ENCODE measurements at places on chromosomes 1 and 21.

DNA sequence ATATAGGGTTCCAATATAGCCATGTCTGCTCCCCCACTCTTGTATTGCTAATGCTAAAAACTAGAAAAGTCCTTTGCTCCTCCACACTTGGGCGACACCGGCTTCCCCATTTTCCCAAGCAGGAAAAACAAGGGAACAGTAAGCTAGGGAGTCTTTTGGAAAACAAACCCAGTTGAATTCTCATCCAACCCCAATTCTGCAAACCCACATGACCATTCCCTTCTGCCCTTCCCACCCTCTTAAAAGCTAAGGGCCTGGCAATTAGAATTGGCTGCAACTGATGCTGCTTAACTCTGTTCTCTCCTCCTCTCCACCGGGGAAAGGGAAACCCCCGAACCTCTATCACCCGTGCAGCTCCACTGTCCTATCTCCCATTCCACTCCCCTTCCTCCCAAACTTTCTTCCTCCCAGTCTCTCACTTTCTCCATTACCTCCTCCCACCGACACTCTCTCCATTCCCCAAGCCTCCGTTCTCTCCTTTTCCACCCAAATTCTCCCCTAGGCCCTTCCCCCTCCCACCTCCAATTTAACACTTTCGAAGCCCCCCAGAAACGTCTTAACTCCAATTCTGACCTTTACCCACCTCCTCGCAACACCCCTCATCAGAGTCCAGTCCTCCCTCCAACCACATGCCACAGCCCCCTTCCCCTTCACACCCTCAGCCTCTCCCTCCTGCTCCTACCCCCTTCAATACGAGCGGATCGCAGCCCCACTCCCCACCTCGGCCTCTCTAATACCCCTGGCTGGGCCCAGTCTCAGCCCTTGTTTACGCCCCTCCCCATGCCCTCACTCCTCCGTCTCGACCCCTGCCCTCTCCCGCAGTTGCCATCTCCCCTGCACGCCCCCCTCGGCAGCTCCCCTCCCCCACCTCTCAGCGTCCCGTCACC, 701 bp downstream of the DEDD start:
- DNase-seq = no peak

DNA sequence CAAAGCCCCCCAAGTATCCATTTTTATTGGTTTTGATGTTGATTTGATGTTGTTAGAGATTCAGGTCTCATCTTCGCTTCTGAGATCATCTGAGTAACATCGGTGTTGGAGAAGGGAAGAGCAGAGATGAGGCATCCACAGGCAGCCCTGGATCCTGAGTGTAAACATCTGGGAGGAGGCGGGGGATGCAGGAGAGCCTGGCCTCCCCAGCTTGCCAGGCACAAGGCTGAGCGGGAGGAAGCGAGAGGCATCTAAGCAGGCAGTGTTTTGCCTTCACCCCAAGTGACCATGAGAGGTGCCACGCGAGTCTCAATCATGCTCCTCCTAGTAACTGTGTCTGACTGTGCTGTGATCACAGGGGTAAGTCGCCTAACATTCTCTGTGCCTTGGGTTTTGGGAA, at the start of gene PROK1:
TSS of gene PROK1 (plus strand) at position 221 of the 400 bp plus-strand sequence. CDS start at position 289, 68 bp downstream.
- no peak for DNase-seq

GRCh38 chr1:160004001-160004400, 27.8 kb downstream of the PIGM start:
- no peak for DNase-seq

DNA sequence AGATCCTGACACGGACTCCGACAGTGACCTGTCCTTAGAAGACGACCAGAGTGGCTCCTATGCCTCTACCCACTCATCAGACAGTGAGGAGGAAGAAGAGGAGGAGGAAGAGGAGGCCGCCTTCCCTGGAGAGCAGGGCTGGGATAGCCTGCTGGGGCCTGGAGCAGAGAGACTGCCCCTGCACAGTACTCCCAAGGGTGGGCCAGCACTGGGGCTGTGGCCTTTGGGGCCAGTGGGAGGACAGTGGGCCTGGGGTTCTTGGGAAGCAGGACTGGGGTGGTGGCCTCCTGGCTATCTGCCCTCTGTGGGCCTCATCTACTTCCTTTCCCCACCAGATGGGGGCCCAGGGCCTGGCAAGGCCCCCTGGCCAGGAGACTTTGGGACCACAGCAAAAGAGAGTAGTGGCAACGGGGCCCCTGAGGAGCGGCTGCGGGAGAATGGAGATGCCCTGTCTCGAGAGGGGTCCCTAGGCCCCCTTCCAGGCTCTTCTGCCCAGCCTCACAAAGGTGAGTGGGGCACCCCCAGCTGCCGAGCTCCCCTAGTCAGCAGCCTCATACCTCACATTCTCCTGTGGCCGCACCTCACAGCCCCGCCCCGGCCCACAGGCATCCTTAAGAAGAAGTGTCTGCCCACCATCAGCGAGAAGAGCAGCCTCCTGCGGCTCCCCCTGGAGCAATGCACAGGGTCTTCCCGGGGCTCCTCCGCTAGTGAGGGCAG, 10.0 kb downstream of the PSRC1 start:
- no peak for DNase-seq

- no peak for DNase-seq
Measured at GRCh38 chr1:71273334-71273733, 192.5 kb upstream of the ZRANB2 start.

DNA sequence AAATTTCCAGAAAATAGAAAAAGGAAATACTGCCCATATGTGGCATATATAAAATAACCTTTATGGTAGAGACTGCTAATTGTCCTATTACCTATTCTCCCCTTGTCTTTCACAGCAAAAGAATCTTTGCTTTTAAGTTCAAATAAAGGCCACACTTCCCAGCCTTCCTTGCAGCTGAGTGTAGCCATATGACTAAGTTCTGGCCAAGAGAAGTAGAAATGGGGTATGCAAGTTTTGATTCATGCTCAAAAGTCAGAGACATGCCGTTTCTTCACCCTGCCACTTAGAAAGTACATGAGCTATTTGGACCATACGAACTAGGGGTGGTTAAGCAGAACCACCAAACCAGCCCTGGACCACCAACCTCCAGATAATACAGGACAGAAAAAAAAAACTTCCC, 18.3 kb upstream of the S100A2 start:
- no peak for DNase-seq

DNA sequence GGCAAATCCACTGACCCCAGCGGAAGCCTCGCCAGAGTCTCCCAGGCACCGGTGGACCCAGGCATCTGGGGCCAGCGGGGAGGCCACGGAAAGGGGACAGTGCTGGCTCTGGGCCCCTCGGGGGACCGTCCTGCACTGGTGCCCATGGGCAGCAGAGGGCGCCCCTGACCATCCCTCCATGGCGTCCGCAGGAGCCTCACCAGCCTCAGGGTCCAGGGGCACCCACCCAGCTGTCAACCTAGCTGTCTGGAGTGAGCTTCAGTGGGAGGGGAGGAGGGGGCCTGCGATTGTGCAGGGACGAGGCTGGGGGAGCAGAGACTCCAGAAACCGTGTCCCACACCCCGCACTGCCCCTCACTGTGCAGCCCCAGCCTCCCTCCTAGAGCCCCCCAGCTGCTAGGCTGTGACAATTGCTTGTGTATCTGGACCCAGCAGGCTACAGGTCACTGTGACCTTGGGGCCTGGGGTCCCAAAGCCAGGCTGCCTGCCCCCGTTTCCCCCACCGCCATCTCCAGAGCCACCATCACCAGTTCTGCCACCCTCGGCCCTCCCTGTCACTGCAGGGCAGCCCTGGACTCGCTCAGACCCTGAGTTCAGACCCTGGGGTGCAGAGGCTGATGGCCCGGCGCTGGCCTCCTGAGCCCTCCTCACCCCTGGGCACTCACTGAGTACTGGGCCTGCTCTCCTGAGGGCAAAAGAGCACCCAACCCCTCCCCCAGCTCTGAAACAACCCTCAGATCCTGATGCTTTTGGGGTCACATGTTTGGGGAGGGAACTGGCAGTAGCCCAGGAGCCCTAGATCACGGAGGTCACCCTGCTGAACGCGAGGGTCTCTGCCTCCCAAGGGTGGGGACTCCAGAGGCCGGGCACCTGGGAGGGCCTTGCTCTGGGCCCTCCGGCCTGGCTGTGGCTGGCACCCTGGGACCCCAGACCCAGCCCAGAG, 10.6 kb upstream of the COL6A1 start:
- peak; percentile 33 for DNase-seq

- no peak for DNase-seq
Measured at GRCh38 chr1:58754683-58755467, 29.0 kb downstream of the JUN start.

DNA sequence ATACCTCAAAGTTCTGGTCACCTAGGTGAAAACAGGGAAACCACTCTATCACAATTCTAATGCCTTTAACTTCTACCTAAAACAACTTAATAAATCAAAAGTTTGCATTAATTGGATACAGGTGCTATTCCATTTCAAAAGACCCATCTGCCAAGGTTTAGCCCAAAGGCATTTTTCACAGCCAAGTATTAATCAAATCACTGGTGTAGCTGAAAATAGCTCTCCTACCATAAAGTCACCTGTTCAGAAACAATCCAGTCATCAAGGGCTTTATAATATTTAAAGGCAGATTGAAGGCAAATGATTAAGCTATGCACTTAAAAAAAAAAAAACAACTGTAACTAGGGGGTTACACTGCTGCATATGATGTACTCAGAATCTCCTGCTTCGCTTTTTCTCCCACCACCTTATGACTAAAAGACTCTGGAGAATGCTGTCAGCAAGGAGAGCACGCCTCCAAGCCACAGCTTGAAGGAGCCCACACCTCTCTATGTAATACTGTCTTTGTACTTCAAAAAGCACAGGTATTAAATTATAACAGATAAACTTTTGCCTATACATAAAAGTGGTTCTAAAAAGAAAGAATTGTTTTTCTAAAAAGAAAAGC, 20.5 kb downstream of the KIAA0319L start:
- no peak for DNase-seq

DNA sequence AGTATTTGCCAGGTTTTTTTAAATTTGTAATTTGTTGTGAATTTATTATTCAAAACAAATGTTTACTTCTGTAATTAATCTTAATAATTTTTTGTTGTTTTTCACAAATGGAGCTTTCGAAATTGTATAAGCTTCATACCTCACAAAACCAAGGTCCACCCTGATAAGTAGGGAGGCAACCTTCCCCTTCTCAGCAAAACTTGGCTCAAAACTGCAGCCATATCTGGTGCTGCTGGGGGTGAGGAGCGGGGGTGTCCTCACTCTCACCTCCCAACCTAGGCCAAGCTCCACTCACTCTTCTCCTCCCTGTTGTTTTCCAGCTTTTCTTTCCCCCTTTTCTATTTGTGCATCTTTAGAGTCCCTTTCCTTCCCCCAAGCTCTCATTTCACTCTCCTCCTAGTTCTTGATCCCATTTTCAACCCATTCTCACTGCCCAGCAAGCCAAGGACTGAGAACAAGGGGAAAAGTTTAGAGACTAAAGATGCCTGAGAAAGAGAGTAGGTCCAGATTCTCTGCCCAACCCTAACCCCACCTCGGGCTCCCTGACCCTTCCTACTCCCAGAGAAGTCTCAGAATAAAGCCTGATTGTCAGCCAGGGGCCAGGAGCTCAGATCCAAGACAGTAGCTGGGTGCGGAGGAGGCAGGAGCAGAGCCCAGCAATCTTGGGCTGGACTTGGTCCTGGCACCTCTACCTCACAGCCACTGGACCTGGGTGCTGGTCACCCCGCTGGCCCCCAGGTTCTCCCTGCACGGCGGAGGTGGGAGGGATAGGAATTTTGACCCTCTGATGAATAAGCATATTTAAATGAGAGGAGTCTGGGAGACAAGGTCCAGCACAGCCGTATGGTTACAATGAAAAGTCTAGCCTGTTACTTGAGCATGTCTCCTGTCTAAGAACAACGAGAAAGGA, 8.3 kb upstream of the CFAP45 start:
- no peak for DNase-seq

- DNase-seq = no peak
Measured at GRCh38 chr1:8122477-8123407, 96.6 kb upstream of the ERRFI1 start.

- no peak for DNase-seq
Measured at GRCh38 chr1:210250665-210250997, 18.0 kb downstream of the SERTAD4 start.

DNA sequence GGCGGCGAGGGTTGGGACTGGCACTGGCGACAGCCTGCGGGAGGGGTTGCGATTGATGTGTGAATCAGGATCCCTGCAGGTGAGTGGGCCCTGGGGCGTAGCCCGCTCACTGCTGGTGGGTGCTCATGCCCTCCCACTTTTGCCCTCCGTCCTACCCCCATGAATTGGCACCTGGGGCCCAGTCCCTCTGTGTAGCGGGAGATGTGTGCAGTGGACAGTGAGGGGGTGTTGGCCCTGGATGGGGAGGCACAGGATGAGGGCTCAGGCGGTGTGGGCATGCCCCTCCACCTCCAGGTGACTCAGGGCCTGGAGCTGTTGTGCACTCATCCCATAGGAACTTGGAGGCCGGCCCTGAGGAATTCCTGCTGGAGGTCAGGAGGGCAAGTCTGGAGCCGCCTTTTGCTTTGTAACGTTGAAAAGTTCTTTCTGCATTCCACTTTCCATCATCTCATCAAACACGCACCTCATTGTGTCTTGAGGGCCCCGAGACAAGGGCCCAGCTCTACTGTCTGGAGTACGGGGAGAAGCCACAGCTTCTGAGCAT, 3.0 kb downstream of the PEAR1 start:
- DNase-seq = peak; percentile 53

- DNase-seq = no peak
Measured at GRCh38 chr1:55588309-55588708, 373.1 kb upstream of the USP24 start.

GRCh38 chr1:46816930-46817329, 18.1 kb downstream of the CYP4B1 start:
- DNase-seq = no peak

DNA sequence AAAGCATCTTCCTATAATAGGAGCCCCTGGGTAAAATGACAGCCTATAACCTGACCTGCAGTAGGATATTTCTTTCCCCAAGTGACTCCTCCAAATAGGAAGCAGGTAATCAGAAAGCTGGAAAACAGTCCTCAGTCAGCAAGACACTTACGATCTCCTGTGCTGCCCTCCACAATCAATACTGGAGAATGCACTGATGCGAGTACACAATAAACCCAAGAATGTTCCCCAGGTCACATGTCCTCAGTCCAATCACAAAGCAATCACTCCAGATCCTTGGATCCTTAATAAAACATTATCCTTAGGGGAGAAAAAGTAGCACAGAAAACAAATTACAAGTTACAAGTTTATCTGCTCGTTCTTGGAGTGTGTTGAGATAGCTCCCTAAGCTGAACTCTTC, 233.1 kb downstream of the SLC45A1 start:
- DNase-seq = no peak

DNA sequence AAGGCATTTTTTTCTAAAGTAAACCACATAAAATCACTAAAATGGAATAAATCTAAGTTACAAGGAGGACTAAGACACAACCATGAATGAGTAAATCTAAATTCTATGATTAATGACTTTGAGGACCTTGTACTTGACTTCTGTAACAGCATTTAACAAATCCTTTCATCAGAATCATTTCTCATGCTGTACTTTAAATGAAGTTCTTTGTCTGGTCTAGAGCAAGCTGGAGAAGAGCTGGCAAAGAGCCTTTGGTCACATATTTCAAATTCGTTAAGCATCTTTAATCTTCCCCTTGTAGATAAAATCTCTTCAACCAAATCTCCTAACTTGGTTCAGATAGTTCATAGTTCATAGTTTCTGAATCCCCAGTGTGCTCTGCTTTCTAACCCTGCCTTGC, 405.4 kb downstream of the PTPRC start:
- no peak for DNase-seq

- DNase-seq = no peak
Measured at GRCh38 chr1:83583351-83584014, 415.4 kb downstream of the TTLL7 start.

Data from HepG2 (cell line).